ENCODE measurements at places on chromosomes 3 and 15.

DNA sequence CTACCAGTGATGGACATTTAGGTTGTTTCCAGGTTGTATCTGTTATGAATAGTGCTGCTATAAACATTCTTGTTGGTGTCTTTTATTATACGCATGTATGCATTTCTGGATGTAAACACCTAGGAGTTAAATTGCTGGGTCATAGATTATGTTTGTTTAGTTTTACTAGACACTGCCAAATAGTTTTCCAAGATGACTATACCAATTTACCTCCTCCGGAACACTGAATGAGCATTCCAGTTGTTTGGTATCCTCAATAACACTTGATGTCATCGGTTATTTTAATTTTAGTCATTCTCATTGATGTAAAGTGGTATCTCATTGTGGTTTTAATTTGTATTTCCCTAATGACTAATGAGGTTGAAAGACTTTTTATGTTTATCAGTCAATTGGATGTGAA, 36.6 kb upstream of the ARID3B start:
- DNase-seq: no peak

GRCh38 chr3:141452045-141452444, 34.8 kb upstream of the RASA2 start:
- DNase-seq: no peak

GRCh38 chr15:67038736-67039135, 26.7 kb upstream of the SMAD3 start:
- no peak for DNase-seq

DNA sequence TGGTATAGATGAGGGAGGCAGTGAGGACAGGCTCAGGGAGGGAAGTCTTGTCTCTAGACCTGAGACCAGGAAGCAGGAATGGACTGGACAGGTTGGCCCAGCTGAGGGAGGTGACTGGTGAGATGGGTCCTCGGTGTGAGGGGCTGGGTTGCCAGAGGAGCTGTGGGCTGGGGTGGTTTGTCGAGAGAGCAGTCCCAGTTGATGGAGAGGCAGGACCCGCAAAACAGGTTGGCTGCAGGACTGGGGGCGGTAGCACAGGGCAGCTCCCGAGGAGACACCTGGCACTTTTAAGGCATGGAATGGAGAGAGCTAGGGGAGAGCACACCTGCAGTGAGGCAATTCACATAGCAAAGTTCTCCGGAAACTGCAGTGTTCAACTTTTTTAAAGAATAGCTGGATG, 14.7 kb downstream of the IGF1R start:
- DNase-seq: no peak

- DNase-seq: peak; percentile 39
These were observed 194.6 kb upstream of the TPM1 start for GRCh38 chr15:62847900-62848489.

- peak; percentile 22 for DNase-seq
These were observed 59.7 kb downstream of the SEMA3G start for GRCh38 chr3:52385157-52385556.

- no peak for DNase-seq
These were observed 16.4 kb upstream of the BNC1 start for GRCh38 chr15:83300826-83301225.

DNA sequence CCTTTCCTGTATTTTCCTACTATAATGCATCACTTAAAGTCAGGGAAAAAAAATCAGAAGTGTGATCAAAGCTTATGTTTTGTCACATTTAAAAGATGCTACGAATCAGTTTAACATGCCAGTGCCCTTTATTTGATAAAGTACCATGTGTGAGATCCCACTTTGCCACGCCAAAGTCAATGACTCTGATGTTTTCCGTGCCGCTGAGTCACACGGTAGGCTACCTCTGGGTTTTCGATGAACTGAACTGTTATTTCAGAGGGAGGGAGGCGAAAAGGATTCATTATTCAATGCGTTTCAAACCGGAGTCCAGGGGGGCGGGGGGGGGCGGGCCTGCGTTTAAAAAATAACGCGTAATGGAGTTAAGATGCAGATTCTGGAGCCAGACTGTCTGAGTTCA, 203.0 kb downstream of the ABHD5 start:
- no peak for DNase-seq

DNA sequence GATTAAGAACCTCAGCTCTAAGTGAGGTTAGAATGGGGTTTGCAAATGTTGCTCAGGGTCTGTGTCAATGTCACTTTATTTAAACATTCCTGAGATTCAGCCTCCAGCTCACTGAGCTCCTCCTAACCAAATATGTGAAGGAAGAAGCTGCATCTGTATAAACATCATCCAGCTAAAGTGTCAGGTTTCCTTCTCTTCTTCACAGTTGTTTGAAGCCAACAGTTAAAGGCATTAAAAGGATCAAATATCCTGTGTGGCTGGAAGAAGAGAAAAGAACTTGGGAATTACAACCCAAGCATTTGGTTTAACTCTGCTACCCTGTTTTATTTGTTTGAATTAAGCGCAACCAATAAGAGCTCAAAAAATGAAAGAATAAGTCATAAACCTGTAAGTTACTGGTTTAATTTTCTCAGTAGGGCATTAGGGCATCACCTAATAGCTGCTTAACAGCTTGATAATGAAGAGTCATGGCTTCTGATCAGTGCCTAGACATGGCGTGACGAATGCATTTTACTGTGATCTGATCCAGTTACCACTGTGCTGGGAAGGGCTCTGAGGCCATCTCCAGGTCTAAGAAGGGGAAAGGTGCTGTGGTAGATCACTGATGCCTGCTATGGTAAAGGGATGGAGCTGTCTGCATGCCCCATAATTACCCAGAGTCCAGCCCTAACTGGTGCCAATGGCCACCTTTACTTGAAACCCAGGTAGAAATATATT, 165.7 kb upstream of the TSC22D2 start:
- no peak for DNase-seq

- no peak for DNase-seq
These were observed 47.2 kb downstream of the THBS1 start for GRCh38 chr15:39628144-39628508.

GRCh38 chr15:91192285-91192684, 92.2 kb downstream of the SV2B start:
- no peak for DNase-seq

DNA sequence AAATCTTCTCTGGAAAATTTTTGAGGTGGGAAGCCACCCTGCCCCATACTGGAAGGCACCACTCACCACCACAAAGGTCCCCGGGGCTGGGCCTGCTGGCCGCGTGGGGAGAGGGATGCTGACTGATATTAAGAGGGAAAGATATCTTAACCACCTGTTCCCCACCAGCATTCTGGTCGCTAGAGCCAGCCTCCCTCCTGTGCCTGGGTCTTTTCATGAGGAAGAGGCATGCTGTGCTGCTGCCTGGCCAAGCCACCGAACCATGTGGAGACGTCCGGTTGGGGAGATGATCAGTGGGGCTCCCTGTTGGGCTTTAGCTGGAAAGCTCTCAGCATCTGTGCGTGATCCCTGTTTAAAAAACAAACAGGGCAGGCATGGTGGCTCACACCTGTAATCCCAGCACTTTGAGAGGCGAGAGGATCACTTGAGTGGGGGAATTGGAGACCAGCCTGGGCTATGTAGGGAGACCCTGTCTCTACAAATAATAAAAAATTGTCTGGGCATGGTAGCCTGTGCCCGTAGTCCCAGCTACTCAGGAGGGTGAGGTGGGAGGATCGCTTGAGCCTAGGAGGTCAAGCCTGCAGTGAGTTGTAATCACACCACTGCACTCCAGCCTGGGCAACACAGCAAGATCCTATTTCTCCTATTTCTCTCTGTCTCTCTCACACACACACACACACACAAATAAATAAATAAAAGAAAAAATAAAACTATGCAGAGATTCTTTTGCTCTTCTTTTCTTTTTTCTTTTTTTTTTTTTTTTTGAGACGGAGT, 1.0 kb downstream of the KLHL18 start:
- DNase-seq: no peak

- no peak for DNase-seq
These were observed 67.3 kb downstream of the ADAM10 start for GRCh38 chr15:58682234-58682633.

- DNase-seq: no peak
These were observed 120.8 kb upstream of the MEIS2 start for GRCh38 chr15:37220949-37221670.

DNA sequence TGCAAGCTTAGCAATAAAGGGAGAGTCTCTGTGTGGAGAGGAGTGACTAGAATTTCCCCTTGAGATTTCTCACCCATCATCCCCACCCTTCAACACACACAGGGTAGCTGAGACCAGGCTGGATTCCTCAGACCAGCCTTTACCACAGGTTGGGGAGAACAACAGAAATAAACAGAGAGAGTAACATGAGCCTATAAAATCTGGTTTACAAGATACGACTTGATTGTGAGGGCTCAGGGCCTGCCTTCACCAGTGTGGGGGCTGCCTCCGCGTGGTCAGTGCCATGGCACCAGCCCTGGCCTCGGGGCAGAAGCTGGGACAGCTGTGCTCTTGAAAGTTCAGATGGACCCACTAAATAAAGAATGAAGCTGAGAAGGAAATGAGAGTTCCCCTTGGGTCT, 14.6 kb upstream of the MAGEF1 start:
- no peak for DNase-seq

All from activated T-cell treated with anti-CD3 and anti-CD28 coated beads for 48 hours (primary cell).